Kidney (tissue), 22 donors: ENCODE measurements at places on chromosomes 7 and 10. TPM values are rescaled to one million over a fixed set of nuclear protein-coding genes. Genes with fewer than 3 reads are reported as not detected.

DNA sequence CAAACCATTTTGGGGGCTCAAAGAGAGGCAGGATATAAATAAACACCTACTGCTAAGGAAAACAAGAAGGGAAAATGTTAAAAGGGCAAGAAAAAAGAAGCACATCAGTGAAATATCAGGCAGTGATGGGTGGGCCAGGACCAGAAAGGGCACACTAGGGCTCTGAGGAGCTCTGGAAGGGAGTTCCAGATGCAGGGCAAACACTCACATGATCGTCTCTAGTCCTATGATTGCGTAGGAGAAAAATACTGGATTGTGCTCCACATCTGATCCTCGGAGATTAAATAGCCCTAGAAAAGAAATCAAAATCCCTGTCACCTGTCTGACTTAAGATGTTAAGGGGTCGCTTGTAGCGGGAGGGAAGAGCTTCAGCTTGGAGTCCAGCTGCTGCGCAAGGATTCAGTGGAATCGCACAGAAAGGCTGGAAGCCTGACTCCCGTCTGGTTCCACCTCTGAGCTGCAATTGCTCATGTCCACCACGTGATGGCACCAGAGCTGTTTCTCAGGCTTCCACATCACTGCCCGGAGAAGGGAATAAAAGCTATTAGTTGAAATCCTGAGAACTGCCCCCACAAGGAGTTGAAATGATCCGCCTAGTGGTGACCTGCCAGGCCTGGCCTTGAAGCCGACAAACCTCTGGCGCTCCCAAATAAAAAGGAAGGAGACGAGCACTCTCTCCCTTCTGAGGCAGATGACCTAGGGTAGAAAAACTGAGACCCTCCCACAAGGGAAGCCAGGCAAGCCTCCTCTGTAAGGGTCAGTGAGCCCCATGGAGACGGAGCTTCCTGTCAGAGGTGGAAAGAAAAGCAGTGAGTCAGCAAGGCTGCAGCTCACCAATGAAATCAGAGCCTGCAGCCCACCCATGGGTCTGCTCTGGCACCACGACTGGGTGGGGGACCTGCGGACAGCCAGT lies 39.2 kb downstream of the XPNPEP1 start:
- peak; percentile 91 for DNase-seq

- DNase-seq, result no peak
These were observed 29.5 kb upstream of the SLC29A3 start for GRCh38 chr10:71289421-71290130.

GRCh38 chr10:77939561-77940001 lies 13.0 kb upstream of the DLG5 start:
- DNase-seq, result no peak

GRCh38 chr10:62584731-62585130 lies 210.6 kb downstream of the ZNF365 start:
- DNase-seq, result no peak

GRCh38 chr10:98649170-98649569 lies 202.4 kb upstream of the HPS1 start:
- no peak for DNase-seq

- DNase-seq, result no peak
These were observed 165.9 kb upstream of the PLXNA4 start for GRCh38 chr7:132742189-132742612.

GRCh38 chr7:23294549-23295400 lies 4.4 kb upstream of the MALSU1 start:
- no peak for DNase-seq

DNA sequence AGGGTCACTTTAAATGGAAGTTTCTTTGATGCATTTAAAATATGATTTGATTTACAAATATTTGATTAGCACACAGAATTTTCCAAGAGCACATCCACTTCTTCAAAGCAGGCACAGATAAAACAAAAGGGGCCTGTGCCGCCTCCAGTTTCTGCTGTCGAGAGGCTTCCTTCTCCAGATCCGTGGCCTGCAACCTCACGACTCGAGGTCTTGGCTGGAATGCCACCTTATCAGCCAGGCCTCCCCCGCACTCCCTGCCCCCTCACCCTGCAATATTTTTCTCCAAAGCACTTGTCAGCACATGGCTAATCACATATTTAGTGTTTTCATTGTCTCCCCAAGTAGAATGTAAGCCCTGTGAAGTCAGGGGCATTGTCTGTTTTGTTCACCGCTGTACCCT lies 12.5 kb downstream of the PYROXD2 start:
- no peak for DNase-seq

LRRD1 gene
- not detected for polyA plus RNA-seq

C10orf62 gene
- polyA plus RNA-seq, result 0.77 TPM

TACC2 gene
- polyA plus RNA-seq, result 36.4 TPM

RAB11FIP2 gene
- polyA plus RNA-seq, result 8.2 TPM

PIK3CG gene
- 0.15 TPM for polyA plus RNA-seq

DGKI gene
- 2.5 TPM for polyA plus RNA-seq

ZNF736 gene
- polyA plus RNA-seq, result 3.9 TPM

CELF2 gene
- polyA plus RNA-seq, result 1.7 TPM
